ENCODE measurements at places on chromosomes 7 and 10. TPM values are rescaled to one million over a fixed set of nuclear protein-coding genes. Genes with fewer than 3 reads are reported as not detected.
A peak's percentile ranks its signal among the peaks of the same experiment; 100 is the strongest.

COL13A1 gene
- 3.0 TPM for total RNA-seq

MRC1 gene
- total RNA-seq: 0.15 TPM

FOXI2 gene
- total RNA-seq: not detected

WAC gene
- 130 TPM for total RNA-seq

EGR2 gene
- total RNA-seq: 18.3 TPM

SFRP4 gene
- total RNA-seq: not detected

ZPBP gene
- total RNA-seq: not detected

OPN4 gene
- total RNA-seq: not detected

SPDYE1 gene
- not detected for total RNA-seq

- H3K4me1 ChIP-seq: no peaks in the 10 kb centered on the region
- no peak overlapping the region for H3K27ac ChIP-seq
- H3K36me3 ChIP-seq: no peaks in the 10 kb centered on the region
- no peak for DNase-seq
- H3K4me3 ChIP-seq: no peak overlapping the region
These were observed 142.6 kb upstream of the KAT6B start for GRCh38 chr10:74683621-74684364.

GRCh38 chr7:15507171-15507570 is 54.6 kb downstream of the AGMO start:
- no peak overlapping the region for H3K4me3 ChIP-seq
- no peaks in the 10 kb centered on the region for H3K4me1 ChIP-seq
- no peak for DNase-seq

- H3K4me3 ChIP-seq: no peak overlapping the region
- peaks cover 26% of the 10 kb centered on the region for H3K4me1 ChIP-seq
- H3K27me3 ChIP-seq: no peaks in the 10 kb centered on the region
- peak overlapping the region; percentile 49 for H3K27ac ChIP-seq
These were observed 250.0 kb downstream of the BMPER start for GRCh38 chr7:34155220-34155908.

DNA sequence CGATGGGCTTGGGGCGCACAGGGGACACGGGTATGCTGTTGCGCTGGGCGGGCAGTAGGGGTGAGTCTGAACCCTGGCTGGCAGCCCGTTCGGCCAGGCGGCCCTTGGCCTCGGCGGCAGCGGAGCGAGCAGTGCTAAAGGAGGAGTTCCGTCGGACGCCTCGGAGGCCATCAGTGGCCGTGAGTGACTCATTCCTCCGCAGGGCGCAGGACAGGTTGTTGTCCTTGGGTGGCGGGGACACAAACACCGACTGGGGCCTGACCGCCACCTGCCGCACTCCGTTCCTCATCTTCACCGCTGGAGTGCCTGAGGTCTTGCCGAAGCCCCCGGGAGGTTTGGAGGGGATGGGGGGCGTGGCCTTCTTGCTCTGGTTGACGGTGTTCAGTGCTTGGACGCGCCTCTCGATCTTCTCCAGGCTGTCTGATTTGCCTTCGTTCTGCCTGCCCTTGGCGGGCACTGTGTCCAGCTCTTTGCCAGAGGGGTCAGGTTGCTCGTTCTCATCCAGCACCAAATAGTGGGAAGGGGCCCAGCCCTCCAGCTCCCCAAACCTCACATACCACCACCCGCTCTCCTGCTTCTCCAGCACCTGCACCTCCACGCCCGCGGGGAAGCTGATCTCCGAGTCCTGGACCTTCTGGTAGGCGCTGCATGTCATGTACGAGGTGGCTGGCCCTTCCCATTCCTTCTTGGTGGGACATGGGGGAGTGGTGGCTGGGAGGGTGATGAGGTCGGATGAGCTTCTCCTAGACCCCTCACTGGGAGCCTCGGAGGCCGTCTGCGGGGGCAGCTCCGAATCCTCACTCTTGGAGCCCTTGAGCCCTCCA is 108.7 kb downstream of the NEURL1 start:
- H3K36me3 ChIP-seq: peaks cover 31% of the 10 kb centered on the region
- H3K27ac ChIP-seq: no peak overlapping the region
- no peaks in the 10 kb centered on the region for H3K27me3 ChIP-seq
- H3K4me1 ChIP-seq: no peaks in the 10 kb centered on the region

DNA sequence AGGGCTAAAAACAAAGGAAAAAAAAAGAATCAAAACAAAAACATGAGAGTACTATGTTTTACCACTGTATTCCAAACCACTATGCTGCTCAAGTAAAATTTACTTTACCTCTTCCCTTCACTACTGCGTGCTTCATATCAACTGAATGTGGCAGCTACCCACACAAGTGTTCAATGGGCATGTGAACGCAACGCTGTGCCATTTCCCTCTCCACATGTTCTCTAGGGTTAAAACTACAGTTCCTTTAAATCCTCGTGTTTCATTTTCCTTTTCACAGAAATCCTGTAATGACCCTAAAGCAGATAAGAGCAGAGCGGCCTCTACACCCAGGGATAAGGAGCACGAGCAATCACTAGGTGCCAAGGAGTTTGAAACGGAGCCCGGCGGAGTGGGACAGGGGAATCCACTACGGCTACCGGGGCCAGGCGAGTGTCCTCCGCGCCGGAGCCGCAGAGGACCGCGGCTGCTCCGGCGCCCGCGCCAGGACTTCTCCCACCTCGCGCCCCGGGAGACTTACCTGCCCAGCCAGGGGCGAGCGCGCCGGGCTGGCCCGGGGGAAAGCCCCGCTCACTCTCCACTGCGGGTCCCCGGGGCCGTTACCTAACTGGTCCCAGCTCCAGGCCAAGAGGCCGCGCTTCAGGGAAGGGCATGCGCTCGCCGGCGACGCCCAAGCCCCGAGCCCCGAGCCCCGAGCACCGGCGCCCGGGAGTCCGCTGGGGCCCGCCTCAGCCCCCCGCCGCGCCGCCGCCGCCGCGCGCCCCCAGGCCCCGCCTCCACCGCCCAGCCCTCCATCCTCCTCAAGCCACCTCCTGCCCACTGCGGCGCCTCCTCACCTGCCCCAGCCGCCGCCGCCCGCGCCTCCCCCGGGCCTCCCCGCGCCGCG is 711 bp downstream of the NAMPT start:
- peaks cover 5% of the 10 kb centered on the region for H3K4me1 ChIP-seq
- H3K27me3 ChIP-seq: no peaks in the 10 kb centered on the region
- peak overlapping the region; percentile 69 for H3K4me3 ChIP-seq
- H3K27ac ChIP-seq: peak overlapping the region; percentile 79

- no peak overlapping the region for H3K27ac ChIP-seq
- H3K36me3 ChIP-seq: no peaks in the 10 kb centered on the region
- peak; percentile 45 for DNase-seq
- no peaks in the 10 kb centered on the region for H3K27me3 ChIP-seq
These were observed 4.9 kb downstream of the HKDC1 start for GRCh38 chr10:69224862-69225657.

DNA sequence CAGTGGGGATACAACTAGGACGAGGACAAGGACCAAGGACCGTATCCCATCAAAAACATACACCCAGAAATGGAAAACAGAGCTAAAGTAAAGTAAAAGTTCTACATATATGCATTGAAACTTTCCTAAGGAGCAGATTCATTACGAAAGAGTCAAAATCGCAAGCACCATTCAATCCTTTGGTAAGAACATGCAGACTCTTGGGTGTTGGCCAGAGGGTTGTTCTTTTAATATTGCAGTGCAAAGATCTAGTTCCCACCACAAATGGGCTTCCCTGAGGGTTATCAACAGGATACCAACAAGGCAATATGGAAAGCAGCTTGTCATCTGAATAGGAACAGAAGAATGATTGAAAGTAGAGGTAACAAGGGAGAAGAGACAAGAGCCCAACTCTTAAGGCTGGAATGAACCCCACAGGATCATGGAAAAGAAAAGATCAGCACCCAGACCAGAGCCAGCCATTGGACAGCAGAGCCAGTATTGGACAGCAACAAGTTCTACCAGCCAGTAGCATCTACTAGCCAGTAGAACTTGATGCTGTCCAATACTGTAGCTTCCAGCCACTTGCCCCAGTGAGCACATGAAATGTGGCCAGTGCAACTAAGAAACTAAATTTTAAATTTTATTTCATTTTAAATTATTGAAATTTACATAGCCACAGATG is 66.0 kb downstream of the OSBPL3 start:
- H3K27me3 ChIP-seq: no peaks in the 10 kb centered on the region
- no peak for DNase-seq
- no peaks in the 10 kb centered on the region for H3K36me3 ChIP-seq
- H3K4me3 ChIP-seq: no peak overlapping the region
- H3K4me1 ChIP-seq: peaks cover 25% of the 10 kb centered on the region
- no peak overlapping the region for H3K27ac ChIP-seq

DNA sequence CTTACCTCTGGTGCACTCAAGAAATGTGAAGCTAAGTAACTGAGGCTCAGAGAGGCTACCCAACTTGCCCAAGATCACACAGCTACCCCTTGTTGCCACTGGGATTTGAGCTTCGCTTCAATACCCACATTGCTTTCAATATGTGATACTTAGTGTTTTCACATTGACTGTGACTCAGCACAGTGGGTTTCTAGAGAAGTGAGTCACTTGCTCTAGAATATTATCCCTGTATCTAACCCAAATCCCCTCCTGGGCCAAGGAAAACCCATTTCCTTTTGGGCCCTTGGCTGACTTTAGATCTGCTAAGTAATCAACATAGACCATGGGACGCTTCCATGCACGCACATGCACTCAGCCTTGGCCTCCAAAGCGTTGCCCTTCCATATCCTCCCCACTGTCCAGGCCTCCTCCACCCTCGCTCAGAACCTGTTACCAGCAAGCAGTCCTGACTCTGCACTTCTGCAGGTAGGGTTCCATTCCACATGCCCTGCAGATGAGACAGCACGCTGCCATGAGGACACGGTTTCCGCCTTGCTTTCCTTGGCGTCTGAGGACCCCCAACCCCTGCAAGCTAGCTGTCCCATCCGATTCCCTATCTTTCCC is 87.7 kb upstream of the CHST15 start:
- H3K27ac ChIP-seq: no peak overlapping the region
- DNase-seq: no peak
- no peaks in the 10 kb centered on the region for H3K36me3 ChIP-seq
- H3K4me1 ChIP-seq: no peaks in the 10 kb centered on the region
- H3K27me3 ChIP-seq: no peaks in the 10 kb centered on the region

DNA sequence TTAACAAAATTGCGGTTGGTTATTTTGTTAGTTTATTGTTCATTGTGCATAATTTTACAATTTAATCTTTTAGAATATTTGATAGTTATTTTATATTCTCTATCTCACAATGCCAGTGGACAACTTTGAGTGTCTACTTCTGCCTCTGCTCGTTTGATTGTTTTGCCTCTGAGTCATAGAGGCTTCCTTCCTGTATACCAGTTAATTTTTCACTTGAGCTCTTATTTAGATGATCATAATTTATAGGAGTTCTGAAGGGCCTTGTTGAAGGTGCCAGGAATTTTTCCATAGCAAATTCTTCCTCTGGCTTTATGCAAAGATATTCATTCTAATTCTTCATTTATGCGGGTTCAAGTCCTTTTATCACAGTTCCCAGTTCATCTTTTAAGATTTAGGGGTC is 5.2 kb upstream of the MALRD1 start:
- no peaks in the 10 kb centered on the region for H3K36me3 ChIP-seq
- no peaks in the 10 kb centered on the region for H3K27me3 ChIP-seq
- H3K4me3 ChIP-seq: no peak overlapping the region
- no peak overlapping the region for H3K27ac ChIP-seq

- no peak within 1 kb of the TSS for H3K27ac ChIP-seq
- DNase-seq: peak; percentile 36
- H3K4me3 ChIP-seq: peak within 1 kb of the TSS; percentile 48
- peaks cover 5% of the 10 kb centered on the region for H3K4me1 ChIP-seq
These were observed at the start of gene SLC16A12 for GRCh38 chr10:89535171-89536012. SLC16A12 (minus strand) TSS chr10:89535594; CDS start chr10:89462578, 73,016 bp downstream.

DNA sequence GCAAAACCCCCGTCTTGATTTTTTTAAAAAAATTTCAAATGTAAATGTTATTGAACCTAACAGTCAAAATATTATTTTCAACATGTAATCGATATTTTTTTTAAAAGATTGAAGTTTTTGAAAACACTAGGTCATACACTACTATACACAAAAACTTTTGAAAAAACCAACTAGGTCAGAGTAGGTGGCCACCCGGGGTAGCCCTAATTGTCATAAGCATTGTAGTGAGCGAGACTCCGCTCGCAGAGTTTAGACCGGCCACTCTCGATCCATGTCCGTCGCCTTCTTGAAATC is 417 bp downstream of the RFC2 start:
- DNase-seq: no peak
- H3K4me1 ChIP-seq: no peaks in the 10 kb centered on the region
- H3K27ac ChIP-seq: peak overlapping the region; percentile 98

GRCh38 chr7:19690736-19691135 is 18.1 kb downstream of the POLR1F start:
- no peak overlapping the region for H3K4me3 ChIP-seq
- H3K4me1 ChIP-seq: no peaks in the 10 kb centered on the region
- no peak for DNase-seq
- H3K36me3 ChIP-seq: no peaks in the 10 kb centered on the region
- H3K27ac ChIP-seq: no peak overlapping the region
- no peaks in the 10 kb centered on the region for H3K27me3 ChIP-seq

GRCh38 chr10:115073796-115074195 is 19.4 kb upstream of the ATRNL1 start:
- no peaks in the 10 kb centered on the region for H3K4me1 ChIP-seq
- DNase-seq: no peak
- H3K27ac ChIP-seq: no peak overlapping the region
- no peaks in the 10 kb centered on the region for H3K27me3 ChIP-seq
- no peak overlapping the region for H3K4me3 ChIP-seq
- no peaks in the 10 kb centered on the region for H3K36me3 ChIP-seq

GRCh38 chr10:27534161-27534700 is 30.1 kb downstream of the RAB18 start:
- H3K4me3 ChIP-seq: no peak overlapping the region
- DNase-seq: no peak
- H3K27ac ChIP-seq: no peak overlapping the region
- H3K4me1 ChIP-seq: peaks cover 34% of the 10 kb centered on the region

DNA sequence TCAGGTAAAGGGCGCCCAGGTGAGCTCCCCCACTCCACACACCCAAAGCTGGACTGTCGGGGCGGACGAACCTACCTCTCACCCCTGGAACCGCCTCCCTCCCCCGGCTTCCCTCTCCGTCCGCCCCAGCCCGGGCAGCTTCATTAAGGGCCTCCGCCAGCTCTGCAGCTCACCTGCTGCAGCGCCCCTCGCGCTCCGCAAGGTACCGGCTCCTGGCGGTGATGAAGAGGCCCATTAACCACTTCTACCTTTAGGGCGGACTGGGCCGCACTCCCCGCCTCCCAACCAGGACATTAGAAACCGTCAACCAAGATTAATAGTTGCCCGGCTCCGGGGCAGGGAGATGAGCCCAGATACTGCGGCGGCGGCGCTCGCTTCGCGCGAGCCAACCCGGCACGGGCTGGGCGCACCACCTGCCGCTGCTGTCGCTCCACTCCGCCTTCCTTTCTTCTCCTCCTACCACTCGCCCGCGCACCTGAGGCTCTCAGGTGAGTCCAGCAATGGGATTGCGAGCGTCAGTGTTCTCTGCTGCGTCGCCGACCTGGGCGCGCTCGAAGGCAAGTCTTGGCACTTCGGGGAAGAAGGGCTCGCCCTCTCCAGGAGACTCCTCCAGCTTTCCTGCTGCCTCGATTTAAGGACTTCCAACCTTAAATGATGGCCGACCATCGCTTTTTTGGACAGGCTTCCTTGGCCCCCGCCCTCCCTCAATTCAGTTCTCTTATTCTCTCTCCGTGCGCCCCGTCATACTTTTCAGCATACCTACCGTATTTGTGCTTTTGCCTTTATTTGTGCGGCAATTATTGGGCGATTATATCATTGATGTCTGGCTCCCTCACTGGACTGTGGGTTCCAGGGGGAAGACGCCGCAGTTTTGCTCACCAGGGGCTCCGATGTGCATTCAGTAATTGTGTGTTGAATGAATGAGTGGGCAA is 13.6 kb upstream of the KAZALD1 start:
- H3K4me1 ChIP-seq: peaks cover 28% of the 10 kb centered on the region
- H3K27ac ChIP-seq: no peak overlapping the region
- no peak for DNase-seq
- H3K4me3 ChIP-seq: no peak overlapping the region
- H3K36me3 ChIP-seq: no peaks in the 10 kb centered on the region
- H3K27me3 ChIP-seq: no peaks in the 10 kb centered on the region

All from A673 (cell line).